Stimulated activated CD4-positive, alpha-beta T cell treated with anti-CD3 and anti-CD28 coated beads, Interleukin-15, amount 100 ng/mL, for 24 hours (primary cell): ENCODE measurements at places on chromosomes 16 and 17.

- DNase-seq, result no peak
These were observed at the start of gene DNAH3 for GRCh38 chr16:21150375-21151001. Gene DNAH3, minus strand, starts transcription at chr16:21150846. Its CDS starts 527 bp downstream, at chr16:21150319.

GRCh38 chr16:56093055-56093454, 98.2 kb upstream of the GNAO1 start:
- no peak for DNase-seq

GRCh38 chr17:48215583-48216139, 108.1 kb downstream of the SNX11 start:
- DNase-seq, result no peak

DNA sequence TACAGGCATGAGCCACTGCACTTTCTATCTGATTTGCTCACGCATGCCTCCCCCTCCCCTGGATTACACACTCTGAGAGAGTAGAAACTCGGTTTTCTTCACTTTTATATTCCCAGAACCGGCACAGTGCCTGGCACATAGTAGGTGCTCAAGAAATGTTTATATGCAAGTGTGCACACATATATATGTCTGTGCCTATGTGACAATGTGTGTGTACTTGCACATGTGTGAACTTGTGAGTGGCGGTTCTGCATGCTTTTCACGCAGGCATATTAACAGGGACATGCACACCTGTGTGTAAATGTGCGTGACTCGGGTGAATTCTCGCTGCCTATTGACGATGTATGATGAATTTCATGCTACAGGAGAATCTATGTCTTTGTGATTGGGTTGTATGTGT, 22.1 kb upstream of the IL21R start:
- DNase-seq, result no peak

GRCh38 chr16:3485821-3486505, 9.3 kb downstream of the C16orf90 start:
- DNase-seq, result no peak

GRCh38 chr16:76052725-76053124, 224.5 kb upstream of the CNTNAP4 start:
- DNase-seq, result no peak

DNA sequence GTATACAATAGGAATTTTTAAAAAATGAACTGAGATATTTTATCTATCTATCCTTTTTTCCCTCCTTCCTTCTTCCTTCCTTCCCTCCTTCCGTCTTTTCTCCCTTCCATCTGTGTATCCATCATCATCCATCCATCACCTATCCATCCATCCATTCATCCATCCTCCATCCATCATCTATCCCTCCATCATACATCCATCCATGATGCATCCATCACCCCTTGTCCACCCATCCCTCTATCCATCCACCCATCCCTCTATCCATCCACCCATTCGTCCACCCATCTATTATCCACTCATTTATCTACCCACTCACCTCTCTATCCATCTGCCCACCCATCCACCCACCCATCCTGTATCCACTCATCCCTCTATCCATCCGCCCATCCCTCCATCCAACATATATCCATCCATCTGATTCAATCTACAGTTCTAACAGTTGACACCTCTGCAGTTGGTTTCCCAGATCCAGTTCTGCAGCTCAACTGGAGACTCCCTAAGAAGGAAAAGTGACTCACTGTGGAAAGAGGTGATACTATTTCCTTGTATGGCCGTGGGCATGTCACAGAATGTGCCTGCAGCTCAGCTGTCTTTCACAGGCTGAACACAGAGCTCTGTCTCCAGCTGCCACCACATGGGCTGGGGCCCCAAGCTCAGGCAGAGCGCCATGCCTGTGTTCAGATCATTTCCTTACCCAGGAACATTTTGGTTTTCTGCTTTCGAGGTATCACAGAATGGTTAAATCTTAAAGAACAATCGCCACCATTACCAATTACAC, 130.8 kb downstream of the XYLT1 start:
- no peak for DNase-seq

DNA sequence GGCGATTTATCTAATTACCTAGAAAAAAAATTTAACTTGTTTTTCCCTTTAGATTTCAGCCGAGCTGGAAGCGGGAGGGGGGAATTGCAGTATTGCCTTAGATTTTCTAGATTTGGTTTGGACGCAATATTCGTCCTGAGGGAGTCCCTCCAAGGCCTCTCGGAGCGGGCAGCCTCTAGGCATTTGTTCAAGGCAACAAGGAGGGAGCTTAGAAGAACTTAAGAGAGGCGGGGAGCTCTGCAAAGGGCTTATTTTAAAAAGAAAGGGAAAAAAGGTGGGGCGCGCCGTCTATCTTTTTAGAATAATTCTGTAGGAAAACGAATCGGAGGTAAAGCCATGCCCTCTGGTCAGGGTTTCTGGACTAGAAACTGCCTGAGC, 407 bp upstream of the TMEM94 start:
- DNase-seq, result no peak

GRCh38 chr17:46001390-46002310, 2.6 kb downstream of the STH start:
- no peak for DNase-seq

DNA sequence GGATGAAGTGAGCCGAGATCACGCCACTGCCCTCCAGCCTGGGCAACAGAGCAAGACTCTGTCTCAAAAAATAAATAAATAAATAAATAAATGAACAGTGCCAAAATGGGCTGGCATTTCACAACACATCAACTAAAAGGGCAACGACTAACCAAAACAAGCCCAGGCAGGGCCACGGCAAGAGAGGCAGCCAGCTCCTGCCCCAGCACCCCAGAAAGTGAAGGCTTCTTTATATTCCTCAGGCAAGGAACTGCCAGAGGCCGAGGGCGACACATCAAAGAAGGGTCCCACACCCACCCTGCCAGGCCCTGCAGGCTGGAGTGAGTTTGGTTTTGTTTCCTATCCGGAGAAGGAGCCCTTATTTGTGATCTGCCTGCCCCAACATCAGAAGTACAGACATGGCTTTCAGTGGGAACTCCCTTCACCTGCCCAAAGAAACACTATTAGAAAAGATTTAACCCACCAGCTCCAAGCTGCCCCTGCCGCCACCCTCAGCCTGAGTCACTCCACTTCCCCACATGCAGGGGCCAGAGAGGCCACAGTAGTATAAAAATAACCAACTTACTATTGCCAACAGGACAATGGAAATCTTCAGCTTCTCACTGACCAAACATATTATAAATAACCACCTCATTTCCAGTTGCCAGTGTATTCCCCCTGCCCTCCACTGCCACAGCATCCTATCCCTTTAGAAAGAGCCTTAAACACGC, 8.0 kb downstream of the FBXO31 start:
- DNase-seq, result no peak

- DNase-seq, result no peak
These were observed 888.1 kb downstream of the KCNJ2 start for GRCh38 chr17:71057448-71057847.

DNA sequence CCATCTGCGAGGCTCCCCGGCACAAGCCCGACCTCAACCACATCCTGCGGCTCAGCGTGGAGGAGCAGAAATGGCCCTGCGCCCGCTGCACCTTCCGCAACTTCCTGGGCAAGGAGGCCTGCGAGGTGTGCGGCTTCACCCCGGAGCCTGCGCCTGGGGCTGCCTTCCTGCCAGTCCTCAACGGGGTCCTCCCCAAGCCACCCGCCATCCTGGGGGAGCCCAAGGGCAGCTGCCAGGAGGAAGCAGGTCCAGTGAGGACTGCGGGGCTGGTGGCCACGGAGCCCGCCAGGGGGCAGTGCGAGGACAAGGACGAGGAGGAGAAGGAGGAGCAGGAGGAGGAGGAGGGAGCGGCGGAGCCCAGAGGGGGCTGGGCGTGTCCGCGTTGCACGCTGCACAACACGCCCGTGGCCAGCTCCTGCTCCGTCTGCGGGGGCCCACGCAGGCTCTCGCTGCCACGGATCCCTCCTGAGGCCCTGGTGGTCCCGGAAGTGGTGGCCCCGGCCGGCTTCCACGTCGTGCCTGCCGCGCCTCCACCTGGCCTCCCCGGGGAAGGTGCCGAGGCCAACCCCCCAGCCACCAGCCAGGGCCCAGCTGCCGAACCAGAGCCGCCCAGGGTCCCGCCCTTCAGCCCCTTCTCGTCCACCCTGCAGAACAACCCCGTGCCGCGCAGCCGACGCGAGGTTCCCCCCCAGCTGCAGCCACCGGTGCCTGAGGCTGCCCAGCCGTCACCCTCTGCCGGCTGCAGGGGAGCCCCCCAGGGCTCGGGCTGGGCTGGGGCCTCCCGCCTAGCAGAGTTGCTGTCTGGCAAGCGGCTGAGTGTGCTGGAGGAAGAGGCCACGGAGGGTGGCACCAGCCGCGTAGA, 13.1 kb upstream of the PRR35 start:
- DNase-seq, result peak; percentile 68

GRCh38 chr17:61353615-61354014, 46.0 kb upstream of the TBX2 start:
- DNase-seq, result no peak

GRCh38 chr16:85928401-85928820, 29.4 kb downstream of the IRF8 start:
- DNase-seq, result no peak

DNA sequence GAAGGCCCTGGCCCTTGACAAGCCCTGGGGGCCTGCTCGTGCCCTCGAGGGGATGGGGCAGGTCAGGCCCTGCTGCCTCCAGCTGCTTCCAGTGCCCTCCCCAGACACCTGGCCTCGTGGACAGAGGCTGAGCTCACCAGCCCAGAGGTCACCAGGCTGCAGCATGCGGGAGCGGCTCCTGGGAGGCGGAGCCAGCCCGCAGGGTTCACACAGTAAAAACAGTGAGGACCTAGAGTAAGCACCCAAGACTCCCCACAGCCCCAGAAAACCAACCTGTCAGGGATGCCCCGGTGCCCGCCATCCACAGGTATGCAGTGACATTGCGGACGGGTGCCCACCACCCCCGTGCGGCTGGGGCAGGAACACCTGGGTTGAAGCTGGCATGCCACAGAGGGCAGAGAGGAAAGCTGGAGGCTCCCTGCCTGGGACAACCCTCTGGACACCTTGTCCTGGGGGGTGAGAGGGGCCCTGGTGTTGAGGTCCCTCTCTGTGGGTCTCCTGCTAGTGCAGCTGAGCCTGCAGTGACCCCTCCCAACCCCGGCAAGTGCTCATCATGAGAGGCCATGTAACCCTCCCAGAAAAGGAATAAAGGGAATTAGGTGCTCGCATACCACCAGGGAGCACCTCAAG, 62.1 kb downstream of the LMF1 start:
- DNase-seq, result no peak

DNA sequence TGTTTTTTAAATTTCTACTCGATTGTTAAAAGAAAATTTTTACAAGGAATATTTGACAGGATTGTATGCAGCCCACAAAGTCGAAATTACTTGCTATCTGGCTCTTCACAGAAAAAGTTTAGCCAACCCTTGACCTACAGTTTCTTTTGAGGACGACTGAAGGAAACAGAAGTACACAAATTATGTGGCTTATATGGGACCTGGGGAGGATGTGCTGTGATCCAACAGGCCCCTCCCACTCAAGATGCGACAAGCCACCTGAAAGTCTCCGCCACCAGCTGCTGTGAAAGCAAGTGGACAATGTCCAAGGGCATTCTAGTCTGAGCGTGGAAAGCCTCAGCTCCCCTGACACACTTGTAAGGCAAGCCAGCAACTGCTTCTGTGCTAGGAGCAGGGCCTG, 42.4 kb upstream of the SLC25A19 start:
- no peak for DNase-seq

DNA sequence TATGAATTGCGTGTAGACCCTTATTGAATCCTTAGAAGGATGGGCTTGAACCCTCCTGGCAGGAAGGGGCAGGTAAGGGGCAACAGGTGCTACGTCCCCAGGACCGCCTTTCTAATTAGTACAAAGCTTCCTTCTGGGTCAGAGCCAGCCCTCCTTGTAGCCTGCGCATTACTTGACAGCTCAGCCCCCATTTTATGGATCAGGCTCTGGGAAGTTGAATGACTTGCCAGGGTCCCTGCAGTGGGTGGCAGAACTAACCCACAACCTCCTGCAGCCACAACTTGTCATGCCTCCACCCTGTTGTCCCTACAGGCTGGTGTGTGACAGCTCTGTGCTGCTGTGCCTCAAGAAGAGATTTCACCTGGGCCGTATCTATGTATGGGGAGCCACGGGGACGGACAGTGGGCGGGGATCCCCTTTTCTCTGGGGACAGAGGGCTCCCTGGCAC, 2.7 kb downstream of the MYO15B start:
- DNase-seq, result no peak

DNA sequence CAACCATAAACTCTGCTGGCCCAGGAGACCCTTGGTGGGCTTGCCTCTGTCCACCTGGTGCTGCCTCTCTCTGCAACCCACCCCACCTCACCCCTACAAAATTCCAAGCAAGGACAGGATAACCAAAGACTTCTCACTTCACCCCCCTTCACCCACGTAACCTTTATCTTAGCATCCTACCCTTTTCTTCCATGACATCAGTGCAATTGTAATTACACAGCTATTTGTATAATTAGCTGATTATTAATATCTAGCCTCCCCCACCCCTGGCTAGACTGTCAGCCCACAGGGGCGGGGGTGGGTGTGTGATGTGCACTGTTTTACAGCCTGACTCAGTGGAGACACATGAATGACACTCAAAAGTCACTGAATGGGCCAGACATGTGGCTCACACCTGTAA, 262.2 kb downstream of the MRTFB start:
- DNase-seq, result no peak

DNA sequence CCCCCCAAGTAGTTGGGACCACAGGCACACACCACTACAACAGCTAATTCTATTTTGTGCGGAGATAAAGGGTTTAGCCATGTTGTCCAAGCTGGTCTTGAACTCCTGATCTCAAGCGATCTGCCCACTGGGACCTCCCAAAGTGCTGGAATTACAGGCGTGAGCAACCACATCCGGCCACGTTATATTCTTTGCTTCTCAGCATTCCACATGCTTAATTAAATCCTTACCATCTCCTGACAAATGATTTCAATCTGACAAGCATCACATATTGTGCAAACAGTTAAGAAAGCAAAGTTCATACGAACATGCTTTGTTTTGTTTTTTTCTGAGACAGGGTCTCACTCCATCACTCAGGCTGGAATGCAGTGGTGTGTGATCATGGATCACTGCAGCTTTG, 18.2 kb downstream of the HIGD1B start:
- no peak for DNase-seq

DNA sequence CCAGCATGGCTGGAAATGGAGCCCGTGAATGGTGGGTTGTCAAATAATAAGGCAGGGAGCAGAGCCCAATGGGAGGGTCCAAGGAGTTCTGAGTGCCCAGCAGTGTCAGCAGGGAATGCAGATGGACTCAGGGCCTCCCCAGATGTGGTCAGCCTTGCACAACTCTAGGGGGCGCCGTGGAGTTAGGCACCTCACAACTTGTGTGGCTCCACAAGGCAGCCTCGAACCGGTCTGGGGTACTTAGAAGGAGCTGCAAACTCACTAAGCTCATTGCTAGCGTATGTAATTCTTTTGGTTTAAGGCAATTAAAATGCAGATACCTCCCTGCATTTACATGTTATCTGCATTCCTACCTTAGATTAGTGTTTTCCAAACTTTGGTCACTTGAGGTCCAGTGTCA, 18.1 kb downstream of the IRF8 start:
- no peak for DNase-seq

GRCh38 chr17:72706396-72706981, 386.0 kb downstream of the SLC39A11 start:
- DNase-seq, result no peak

DNA sequence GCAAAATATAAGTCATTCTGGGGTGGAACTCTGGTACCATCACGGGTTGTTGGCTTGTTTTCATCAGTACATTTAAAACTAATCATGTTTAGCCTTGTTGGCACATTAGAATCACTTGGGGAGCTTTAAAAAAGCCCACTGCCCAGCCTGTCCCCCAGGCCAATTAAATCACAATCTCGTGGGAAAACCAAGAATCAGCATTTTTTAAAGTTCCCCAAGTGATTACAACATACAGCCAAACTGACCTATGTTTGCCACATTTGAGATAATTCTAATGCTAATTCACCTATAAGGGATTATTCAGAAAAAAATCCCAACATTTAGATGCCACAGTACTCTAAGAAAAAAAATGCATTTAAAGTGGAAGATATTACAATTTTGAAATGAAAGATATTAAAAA, 8.4 kb upstream of the MSI2 start:
- no peak for DNase-seq
